Progenitor cell of endocrine pancreas (in vitro differentiated cells): ENCODE measurements at places on chromosomes 12 and 14. TPM values are rescaled to one million over a fixed set of nuclear protein-coding genes. Genes with fewer than 3 reads are reported as not detected.

Gene C12orf42
- total RNA-seq = 0.29 TPM in 1 of 2 replicates, not detected in the other

Gene LIN52
- total RNA-seq = 13.4 and 14.3 TPM in 2 replicates

Gene BCDIN3D
- total RNA-seq = 6.1 and 7.3 TPM in 2 replicates

DNA sequence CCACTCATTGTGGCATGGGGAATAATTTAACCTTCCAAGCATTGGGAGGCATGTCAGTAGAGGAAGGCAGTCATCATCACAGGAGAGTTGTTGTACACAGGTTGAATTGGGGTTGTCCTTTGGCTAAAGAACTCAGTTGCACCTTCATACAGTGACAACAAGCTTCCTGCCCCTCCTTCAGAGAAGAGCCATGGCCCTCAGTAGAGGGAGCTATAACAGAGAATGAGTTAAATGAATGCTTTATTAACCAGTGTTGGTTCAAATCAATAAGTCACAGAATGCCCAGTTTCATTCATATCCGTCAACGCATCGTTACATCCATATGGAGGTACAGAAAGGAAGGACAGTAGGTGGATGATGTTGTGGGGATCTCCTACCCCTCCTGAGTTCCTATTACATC is 4.8 kb downstream of the IFNG-AS1 start:
- H3K27me3 ChIP-seq = no peaks in the 10 kb centered on the region
- no peak overlapping the region for H3K4me3 ChIP-seq

DNA sequence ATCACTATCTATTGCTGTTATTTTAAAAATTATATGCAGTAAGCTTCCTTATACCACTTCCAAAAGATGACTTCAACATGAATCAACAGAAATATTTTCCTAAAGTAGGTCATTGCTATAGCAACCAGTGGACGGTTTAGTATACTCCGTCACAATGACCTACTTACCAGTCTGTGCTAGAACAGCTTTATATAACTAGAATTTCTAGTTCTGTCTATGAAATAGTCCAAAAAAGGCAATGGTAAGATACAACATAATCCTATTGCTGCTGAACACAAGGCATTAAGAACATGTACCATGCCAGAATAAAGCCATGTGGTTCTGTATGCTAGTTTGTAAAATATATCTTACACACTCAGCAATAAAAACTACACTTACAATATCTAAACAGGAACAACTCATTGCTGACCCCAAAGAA is 40.7 kb upstream of the MTERF2 start:
- no peak overlapping the region for H3K4me3 ChIP-seq
- H3K4me1 ChIP-seq = peaks cover 22% of the 10 kb centered on the region
- H3K27ac ChIP-seq = no peak overlapping the region
- no peaks in the 10 kb centered on the region for H3K27me3 ChIP-seq

- H3K36me3 ChIP-seq = peaks cover 3% of the 10 kb centered on the region
- peaks cover 88% of the 10 kb centered on the region for H3K27me3 ChIP-seq
- peaks cover 21% of the 10 kb centered on the region for H3K4me1 ChIP-seq
- no peak overlapping the region for H3K27ac ChIP-seq
- DNase-seq = no peak
Measured at GRCh38 chr14:72666610-72667009, 227.3 kb downstream of the DPF3 start.

GRCh38 chr14:37545174-37545573 is 49.9 kb downstream of the FOXA1 start:
- DNase-seq = no peak
- peaks cover 33% of the 10 kb centered on the region for H3K4me1 ChIP-seq
- no peak overlapping the region for H3K27ac ChIP-seq
- H3K27me3 ChIP-seq = no peaks in the 10 kb centered on the region
- H3K36me3 ChIP-seq = no peaks in the 10 kb centered on the region
